Stomach (tissue), 19 donors: ENCODE measurements at places on chromosomes 4 and X. TPM values are rescaled to one million over a fixed set of nuclear protein-coding genes. Genes with fewer than 3 reads are reported as not detected.
A peak's percentile ranks its signal among the peaks of the same experiment; 100 is the strongest.

GRCh38 chrX:2642791-2643190, 48.3 kb upstream of the CD99 start:
- peaks cover 18% of the 10 kb centered on the region for H3K36me3 ChIP-seq
- H3K4me1 ChIP-seq = no peaks in the 10 kb centered on the region
- H3K27me3 ChIP-seq = no peaks in the 10 kb centered on the region
- H3K4me3 ChIP-seq = no peak overlapping the region

DNA sequence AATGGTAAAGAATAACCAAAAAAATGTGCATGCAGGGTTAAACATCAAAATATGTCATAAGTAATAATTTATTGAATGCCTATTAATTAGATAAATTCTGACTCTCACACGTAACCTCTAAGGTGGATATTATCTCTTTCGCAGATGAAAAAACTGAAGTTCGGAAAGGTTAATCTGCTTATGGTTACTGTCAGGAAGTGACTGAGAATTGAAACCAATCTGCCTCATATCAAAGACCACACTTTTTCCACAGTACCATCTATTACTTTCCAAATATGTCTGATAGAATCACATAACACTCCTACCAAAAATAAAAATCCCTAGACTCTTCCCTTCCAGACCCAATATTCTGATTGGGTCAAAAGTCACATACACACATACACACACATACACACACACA, 6.2 kb downstream of the CHIC2 start:
- no peak overlapping the region for H3K27ac ChIP-seq
- no peaks in the 10 kb centered on the region for H3K36me3 ChIP-seq
- H3K27me3 ChIP-seq = no peaks in the 10 kb centered on the region
- H3K4me3 ChIP-seq = no peak overlapping the region
- DNase-seq = no peak

DNA sequence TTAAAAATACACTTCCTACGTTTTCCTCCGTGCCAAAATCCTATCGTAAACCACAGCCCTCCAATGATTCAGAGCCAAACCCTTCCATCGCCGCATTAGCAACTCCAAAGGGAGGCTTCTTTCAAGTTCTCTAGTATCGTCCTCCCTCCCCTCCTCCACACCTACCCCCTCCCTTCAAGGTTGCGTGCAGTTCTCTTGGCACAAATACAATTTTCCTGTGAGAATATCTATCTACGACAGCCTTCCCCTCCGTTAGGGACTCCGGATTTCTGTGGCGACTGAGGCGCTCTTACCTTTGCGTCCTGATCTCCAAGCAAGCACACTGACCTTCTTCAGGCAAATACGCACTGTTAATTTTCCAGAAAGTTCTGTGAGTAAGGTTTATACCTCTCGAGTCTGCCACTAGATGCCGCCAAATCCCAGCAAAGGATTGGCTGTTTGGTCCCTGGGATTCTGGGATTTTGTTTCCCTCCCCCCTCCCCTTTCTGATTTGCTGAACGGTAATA, 1.2 kb upstream of the MORF4L2 start:
- no peaks in the 10 kb centered on the region for H3K27me3 ChIP-seq
- peak overlapping the region; percentile 47 for H3K4me3 ChIP-seq
- H3K27ac ChIP-seq = peak overlapping the region; percentile 96
- DNase-seq = peak; percentile 54

GRCh38 chrX:124373348-124373747, 27.0 kb downstream of the SH2D1A start:
- H3K4me3 ChIP-seq = no peak overlapping the region
- H3K27ac ChIP-seq = no peak overlapping the region
- H3K36me3 ChIP-seq = no peaks in the 10 kb centered on the region
- no peak for DNase-seq
- H3K4me1 ChIP-seq = no peaks in the 10 kb centered on the region
- H3K27me3 ChIP-seq = no peaks in the 10 kb centered on the region

DNA sequence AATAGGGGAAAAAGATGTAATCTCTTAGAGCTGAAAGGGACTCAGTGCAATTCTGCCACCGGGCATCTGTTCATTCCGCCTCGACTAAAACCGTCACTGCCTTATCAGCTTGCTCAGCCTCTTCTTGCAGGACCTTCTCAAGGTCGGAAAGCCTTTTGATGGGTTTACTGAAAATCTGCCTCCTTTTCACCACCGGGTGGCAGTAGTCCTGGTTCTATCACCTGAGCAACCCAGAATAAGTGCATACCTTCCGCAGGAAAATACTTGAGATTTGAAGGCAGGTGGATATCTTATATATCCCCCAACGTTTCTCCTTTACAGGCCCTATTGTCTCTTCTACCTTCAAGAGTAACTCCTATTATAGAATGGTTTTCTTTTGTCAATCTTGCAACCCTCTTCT, 103.4 kb upstream of the PAK3 start:
- H3K4me1 ChIP-seq = no peaks in the 10 kb centered on the region
- no peaks in the 10 kb centered on the region for H3K36me3 ChIP-seq
- no peaks in the 10 kb centered on the region for H3K27me3 ChIP-seq

DNA sequence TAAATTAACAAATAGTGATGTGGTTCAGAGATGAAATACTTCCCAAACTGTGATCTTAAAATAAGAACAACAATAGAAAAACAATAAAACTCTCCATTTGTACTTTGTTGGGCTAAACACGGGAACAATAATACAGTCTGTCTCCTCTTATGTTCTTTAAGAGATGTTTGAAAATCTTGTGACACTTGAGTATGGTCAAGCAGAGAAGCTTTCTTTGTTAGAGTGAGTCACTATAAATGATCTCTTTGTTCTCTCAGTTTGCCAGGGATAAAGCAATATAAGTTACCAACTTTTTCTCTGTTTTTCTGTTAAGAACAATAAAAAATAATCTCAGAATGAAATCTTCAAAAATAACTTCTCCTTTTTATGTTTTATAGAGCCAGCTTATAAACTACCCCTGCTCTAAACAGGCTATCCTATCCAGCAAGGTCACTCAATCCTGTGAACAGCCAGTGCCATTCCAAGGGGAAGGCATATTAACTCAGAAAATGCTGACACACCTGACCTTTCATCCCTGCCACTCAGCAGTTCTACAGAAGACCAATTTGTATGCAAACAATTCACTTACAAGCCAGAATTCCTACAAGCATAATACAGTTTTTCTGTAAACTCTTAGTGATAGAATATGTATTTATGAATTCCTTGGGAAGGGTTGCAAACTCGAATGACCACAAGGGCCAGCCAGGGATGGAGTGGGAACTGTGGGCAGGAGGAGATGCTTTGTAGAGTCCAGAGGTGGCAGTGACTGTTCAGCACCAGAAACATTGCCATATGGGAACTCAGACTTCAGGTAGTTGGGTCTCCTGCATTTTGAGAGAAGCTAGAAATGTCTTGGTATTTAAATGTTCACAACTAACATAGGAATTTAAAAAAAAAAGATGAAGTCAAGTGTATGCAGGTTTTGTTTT, 52.2 kb downstream of the AFM start:
- peak; percentile 39 for DNase-seq
- no peaks in the 10 kb centered on the region for H3K36me3 ChIP-seq
- no peak overlapping the region for H3K4me3 ChIP-seq
- no peaks in the 10 kb centered on the region for H3K4me1 ChIP-seq
- H3K27me3 ChIP-seq = no peaks in the 10 kb centered on the region

DNA sequence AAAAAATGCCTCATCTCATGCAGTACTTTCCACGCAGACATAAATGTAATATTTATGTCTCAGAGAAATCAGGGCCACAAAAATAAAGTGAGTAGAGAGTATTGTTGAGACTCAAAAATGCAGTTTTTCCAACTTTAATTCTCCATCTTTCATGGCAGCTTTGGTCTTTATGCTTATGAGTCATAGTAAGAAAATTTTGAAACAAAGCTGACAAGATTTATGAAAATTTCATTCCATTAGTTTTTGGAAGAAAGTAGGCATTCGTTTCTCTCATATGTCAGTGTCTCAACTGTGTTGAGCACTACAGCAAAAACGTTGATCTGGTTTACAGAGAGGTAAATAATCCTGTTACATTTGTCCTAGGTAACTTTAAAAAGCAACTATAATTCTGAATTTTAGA, 656.8 kb downstream of the IQCM start:
- H3K4me3 ChIP-seq = no peak overlapping the region
- no peaks in the 10 kb centered on the region for H3K4me1 ChIP-seq
- H3K36me3 ChIP-seq = no peaks in the 10 kb centered on the region
- no peak overlapping the region for H3K27ac ChIP-seq
- H3K27me3 ChIP-seq = no peaks in the 10 kb centered on the region

DNA sequence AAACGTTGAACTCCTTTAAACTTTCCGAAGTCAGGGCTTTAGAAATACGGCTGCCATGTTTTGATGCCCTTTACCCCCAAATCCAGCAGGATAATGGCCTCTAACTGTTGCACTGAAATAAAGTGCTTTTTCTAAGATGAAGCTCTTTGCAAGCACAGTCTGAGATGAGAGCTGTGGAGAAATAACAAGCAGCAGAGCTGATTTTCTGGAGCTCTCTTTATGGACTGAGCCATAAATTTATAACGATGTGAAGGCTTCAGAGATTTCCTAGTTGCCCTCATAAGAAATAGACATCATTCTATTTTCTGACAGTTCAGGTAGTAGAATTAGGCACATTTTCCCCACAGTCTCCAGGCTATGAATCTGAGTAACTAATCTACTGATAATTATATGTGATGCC, 567.3 kb downstream of the PDHA2 start:
- H3K27ac ChIP-seq = no peak overlapping the region
- H3K4me1 ChIP-seq = no peaks in the 10 kb centered on the region
- DNase-seq = no peak
- H3K36me3 ChIP-seq = no peaks in the 10 kb centered on the region

DNA sequence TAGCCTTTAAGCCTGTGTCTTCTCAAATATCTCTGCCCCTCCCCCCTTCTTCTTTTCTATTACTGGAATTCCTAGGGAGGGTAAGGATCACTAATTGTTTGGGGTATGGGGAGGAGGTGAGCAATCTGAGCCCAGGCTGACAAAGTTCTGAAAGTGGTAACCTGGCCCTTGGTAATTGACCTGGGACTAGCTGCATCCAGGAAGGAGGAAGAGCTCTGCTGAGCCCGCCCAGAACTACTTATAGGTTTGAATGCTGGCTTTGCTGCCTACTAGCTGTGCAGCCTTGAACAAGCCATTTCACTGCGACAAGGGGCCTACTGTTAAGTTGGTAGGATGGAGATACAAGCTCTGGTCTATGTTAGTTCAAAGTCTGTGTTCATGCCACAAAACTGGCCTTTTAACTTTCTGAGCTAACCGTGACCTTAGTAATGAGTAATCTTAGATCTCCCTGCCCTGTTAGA, 37.8 kb downstream of the DGKK start:
- no peak overlapping the region for H3K27ac ChIP-seq
- H3K36me3 ChIP-seq = no peaks in the 10 kb centered on the region

DNA sequence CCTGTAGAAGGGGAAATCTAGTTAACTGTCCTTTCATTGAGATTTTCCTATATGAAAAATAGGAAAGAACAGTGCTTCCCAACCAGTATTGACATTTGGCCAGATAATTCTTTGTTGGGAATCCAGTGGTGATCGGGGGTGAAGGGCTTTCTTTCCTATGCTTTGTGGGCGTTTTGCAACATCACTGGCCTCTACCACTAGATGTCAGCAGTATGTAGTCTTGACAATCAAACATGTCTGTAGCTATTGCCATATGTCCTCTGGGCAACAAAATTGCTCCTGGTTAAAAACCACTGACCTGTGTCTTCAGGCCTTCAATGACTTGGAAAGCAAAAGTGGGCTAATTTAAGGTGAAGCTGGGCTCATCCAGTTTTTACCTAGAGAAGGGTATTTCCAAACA, 658.5 kb downstream of the DACH2 start:
- no peak overlapping the region for H3K4me3 ChIP-seq
- no peak for DNase-seq
- no peaks in the 10 kb centered on the region for H3K27me3 ChIP-seq
- H3K4me1 ChIP-seq = no peaks in the 10 kb centered on the region
- no peak overlapping the region for H3K27ac ChIP-seq
- H3K36me3 ChIP-seq = no peaks in the 10 kb centered on the region

- no peaks in the 10 kb centered on the region for H3K4me1 ChIP-seq
- no peak overlapping the region for H3K4me3 ChIP-seq
- no peaks in the 10 kb centered on the region for H3K36me3 ChIP-seq
- no peak overlapping the region for H3K27ac ChIP-seq
- H3K27me3 ChIP-seq = no peaks in the 10 kb centered on the region
Observed at GRCh38 chr4:152266831-152267480, 268.9 kb downstream of the FBXW7 start.

- H3K36me3 ChIP-seq = peaks cover 56% of the 10 kb centered on the region
- no peak for DNase-seq
- H3K4me1 ChIP-seq = peaks cover 9% of the 10 kb centered on the region
- H3K4me3 ChIP-seq = no peak overlapping the region
- no peak overlapping the region for H3K27ac ChIP-seq
- no peaks in the 10 kb centered on the region for H3K27me3 ChIP-seq
Observed at GRCh38 chr4:1366371-1367229, 19.6 kb downstream of the UVSSA start.

DNA sequence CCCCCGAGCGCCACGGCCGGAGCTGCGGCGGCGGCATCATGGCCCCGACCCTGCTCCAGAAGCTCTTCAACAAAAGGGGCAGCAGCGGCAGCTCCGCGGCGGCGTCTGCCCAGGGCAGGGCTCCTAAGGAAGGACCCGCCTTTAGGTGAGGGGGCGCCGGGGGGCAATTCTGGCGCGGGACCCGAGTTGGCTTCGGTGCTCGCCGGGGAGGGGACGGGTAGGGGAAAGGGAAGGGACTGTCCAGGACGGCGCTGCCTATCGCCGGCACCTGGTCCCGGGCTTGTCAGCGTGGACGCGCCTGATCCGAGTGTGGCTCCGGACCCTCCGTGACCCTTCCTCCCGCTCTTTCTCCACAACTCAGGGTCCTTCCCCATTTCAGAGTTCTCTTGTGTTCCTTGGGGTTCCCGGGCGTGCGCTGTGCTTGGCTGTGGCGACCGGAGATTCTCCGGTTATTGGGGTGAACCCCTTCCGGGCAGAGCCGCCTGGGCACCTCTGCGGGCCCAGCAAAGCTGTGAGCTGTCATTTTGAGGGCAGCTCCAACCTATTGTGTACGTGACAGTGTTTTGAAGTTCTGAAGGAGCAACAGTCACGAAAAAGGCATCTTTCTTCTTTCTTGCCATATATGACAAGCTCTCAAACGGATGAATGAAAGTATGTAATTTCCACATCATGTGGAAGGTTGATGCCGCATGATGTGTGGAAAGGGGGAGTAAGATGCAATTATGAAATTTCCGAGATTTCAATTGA, 522 bp downstream of the FNIP2 start:
- DNase-seq = peak; percentile 29
- H3K4me3 ChIP-seq = peak overlapping the region; percentile 84
- H3K4me1 ChIP-seq = peaks cover 17% of the 10 kb centered on the region
- H3K27ac ChIP-seq = peak overlapping the region; percentile 95

Gene PLXNB3
- 6.0 TPM for polyA plus RNA-seq

Gene NOX1
- not detected for polyA plus RNA-seq

Gene SMIM14
- 16.4 TPM for polyA plus RNA-seq

Gene RBM47
- 18.5 TPM for polyA plus RNA-seq

Gene TRMT10A
- 4.2 TPM for polyA plus RNA-seq

Gene MFAP3L
- 0.31 TPM for polyA plus RNA-seq

Gene DKK2
- polyA plus RNA-seq = 0.05 TPM

Gene JCHAIN
- 136 TPM for polyA plus RNA-seq

Gene ENAM
- polyA plus RNA-seq = 0.44 TPM

Gene ZAR1
- not detected for polyA plus RNA-seq

Gene PPAT
- 2.9 TPM for polyA plus RNA-seq
